Activated CD4-positive, alpha-beta memory T cell treated with anti-CD3 and anti-CD28 coated beads, Interleukin-2, amount 10 ng/mL, durations not matched to agents 7 days and 5 days (primary cell): ENCODE measurements at places on chromosomes 12 and 14. TPM values are rescaled to one million over a fixed set of nuclear protein-coding genes. Genes with fewer than 3 reads are reported as not detected.

- DNase-seq, result peak; percentile 30
These were observed 1.6 kb downstream of the CTDSP2 start for GRCh38 chr12:57844709-57845477.

DNA sequence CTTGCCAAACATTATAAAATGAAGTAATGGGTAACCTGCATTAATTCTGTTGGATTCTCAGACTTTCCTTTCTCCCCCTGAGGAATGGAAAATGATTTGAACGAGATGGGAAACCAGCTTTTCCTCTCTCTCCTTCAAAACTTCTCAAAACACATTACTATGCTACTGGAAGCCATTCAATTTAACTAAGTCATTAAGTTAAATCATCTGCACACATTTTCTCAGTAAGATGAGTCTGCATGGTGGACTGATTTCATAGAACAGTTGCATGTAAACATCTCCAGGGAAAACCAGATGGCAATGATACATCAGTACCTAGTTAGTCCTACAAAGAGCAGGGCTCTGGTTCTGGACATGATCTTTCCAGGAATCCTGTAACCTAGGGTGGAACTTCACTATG is 59.9 kb downstream of the BMP4 start:
- DNase-seq, result no peak

DNA sequence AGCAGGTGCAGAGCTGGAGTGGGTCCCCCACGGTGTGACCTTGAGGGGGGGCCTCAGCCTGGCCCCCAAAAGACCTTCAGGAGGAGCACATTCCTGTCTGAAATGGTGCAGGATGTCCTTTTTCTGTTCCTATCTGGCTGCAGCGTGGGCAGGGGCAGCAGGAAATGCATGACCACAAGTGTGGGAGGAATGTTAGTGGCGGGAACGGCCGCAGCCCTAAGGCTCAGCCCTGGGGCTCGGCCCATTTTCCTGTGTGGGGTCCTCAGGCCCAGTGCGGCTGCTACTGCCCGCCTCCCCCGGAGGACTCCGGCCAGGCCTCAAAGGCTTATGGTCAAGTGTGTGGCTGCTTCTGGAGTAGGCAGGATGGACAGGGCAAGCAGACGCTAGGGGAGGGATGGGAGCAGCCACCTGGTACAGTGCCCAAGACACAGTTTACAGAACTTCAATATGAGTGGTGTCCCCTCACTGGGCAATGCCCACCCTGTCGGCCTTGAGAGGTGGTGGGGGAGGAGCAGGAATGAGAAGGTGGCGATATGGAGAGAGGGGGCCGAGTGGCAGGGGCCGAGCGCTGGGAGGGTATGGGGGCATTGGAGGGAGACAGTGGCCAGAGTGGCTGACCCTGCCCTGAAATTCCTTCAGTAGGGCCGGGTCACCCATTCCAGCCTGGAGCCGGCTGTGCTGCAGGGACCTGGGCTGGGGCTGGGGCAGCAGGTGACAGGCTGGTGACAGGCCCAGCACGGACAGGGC is 137.4 kb downstream of the CALM1 start:
- DNase-seq, result no peak

DNA sequence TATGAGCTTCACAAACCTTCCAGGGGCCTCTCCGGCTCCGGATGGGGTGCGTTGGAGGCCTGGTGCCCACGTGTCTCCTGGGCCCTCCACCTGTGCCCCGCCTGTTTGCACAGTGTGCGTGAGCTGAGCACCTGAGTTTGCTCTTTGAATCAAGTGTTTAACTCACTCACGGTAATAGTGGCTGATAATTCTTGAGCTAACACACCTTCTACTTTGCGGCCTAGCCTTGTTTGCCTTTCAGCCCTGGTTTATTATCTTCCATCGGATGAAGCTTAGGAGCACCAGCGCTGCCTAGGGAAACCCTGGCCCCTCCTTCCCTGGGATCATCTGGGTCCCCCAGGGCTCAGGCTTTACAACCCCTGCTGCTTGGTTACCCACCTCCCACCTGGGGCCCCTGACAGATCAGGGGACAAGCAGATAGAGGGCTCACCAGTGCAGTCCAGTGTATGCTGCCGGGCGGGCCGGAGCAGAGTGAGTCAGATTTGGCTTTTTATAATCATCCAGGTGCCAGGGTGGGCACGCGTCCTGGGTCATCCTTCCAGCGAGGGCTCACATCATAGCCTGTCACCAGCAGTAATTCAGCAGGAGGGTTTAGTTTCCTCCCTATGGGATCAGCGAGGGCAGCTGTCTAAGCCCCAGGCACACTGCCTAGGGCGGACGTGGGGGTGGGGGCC is 62.8 kb upstream of the RFLNA start:
- DNase-seq, result no peak

DNA sequence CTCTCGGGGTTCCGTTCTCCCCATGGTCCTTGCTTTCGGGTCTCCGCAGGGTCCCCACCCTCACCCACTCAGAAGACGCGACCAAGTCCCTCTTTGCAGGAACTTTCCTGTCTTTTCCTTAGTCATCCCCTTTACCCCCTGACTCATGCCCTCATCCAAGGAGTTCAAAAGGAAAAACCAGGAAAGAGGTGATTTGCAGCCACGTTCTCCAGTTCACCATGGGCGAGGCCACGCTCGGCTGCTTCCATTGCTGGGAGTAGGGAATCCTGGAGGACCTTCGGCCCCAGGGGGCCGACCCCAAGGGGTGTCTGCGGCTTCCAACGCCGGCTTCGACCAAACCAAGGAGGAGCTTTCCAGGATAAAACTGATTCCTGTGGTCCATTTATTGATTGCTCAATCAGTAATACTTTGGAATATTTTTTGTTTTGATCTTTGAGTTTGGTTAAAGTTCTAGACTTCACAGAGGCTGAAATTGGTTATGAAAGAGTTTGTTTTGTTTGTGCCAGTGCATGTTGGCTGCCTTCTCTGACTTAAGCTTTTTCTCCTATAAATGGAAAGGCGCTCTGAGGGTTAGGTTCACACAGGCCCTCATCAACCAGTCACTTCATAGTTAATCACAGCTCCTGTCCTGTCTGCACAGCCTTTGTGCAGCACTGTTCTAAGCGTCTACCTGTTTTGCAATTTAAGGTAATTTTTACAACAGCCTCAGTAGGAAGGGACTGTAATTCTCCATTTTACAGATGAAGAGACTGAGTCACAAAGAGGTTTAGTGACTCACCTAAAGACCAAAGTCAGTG is 827 bp downstream of the ALDH2 start:
- DNase-seq, result no peak

- no peak for DNase-seq
These were observed 776.6 kb downstream of the MED13L start for GRCh38 chr12:115500872-115501271.

- no peak for DNase-seq
These were observed 37.0 kb upstream of the TMEM263 start for GRCh38 chr12:106918746-106919145.

- DNase-seq, result no peak
These were observed 67.6 kb upstream of the GPATCH2L start for GRCh38 chr14:76083796-76084765.

GRCh38 chr12:77537663-77538062 is 293.0 kb upstream of the NAV3 start:
- DNase-seq, result no peak

GRCh38 chr12:117091758-117092510 is 7.3 kb downstream of the TESC start:
- DNase-seq, result no peak

- no peak for DNase-seq
These were observed 1.4 kb downstream of the AKAP6 start for GRCh38 chr14:32330351-32331111.

GRCh38 chr14:96039633-96040311 is 610 bp downstream of the C14orf132 start:
- no peak for DNase-seq

- DNase-seq, result no peak
These were observed 5.7 kb upstream of the KRT75 start for GRCh38 chr12:52439845-52440244.

- no peak for DNase-seq
These were observed 169.2 kb downstream of the APAF1 start for GRCh38 chr12:98814254-98814653.

- DNase-seq, result peak; percentile 86
These were observed at the start of gene PRPF40B for GRCh38 chr12:49623142-49623904. Gene PRPF40B, plus strand, starts transcription at chr12:49623561. Its CDS starts 30 bp downstream, at chr12:49623591.

HOXC12 gene
- total RNA-seq, result not detected

GPRC5D gene
- total RNA-seq, result 1.6 TPM

TTC7B gene
- 9.5 TPM for total RNA-seq

RBP5 gene
- total RNA-seq, result 1.8 TPM

RAPGEF3 gene
- 1.4 TPM for total RNA-seq

POTEM gene
- total RNA-seq, result not detected

ANKS1B gene
- 0.30 TPM for total RNA-seq

MANSC4 gene
- total RNA-seq, result not detected

MAP1LC3B2 gene
- 0.83 TPM for total RNA-seq

FAIM2 gene
- total RNA-seq, result 0.78 TPM
